ENCODE measurements at places on chromosomes 7 and 10. TPM values are rescaled to one million over a fixed set of nuclear protein-coding genes. Genes with fewer than 3 reads are reported as not detected.

AKR1D1 gene
- not detected for total RNA-seq

COL28A1 gene
- 0.91 TPM for total RNA-seq

TACC2 gene
- 91.1 TPM for total RNA-seq

VSTM4 gene
- 0.48 TPM for total RNA-seq

MSS51 gene
- total RNA-seq = 0.36 TPM

TYW1 gene
- total RNA-seq = 17.5 TPM

PTPRN2 gene
- total RNA-seq = 0.91 TPM

SLC26A4 gene
- 0.12 TPM for total RNA-seq

TRIM50 gene
- not detected for total RNA-seq

KIF11 gene
- total RNA-seq = 44.0 TPM

TAC1 gene
- not detected for total RNA-seq

CLDN12 gene
- 26.9 TPM for total RNA-seq

FOXK1 gene
- 16.8 TPM for total RNA-seq

CNPY1 gene
- not detected for total RNA-seq

CDNF gene
- 0.85 TPM for total RNA-seq

CYP26A1 gene
- total RNA-seq = 2.7 TPM

NUTM2E gene
- 0.39 TPM for total RNA-seq

KLF14 gene
- 0.05 TPM for total RNA-seq

KCP gene
- total RNA-seq = 0.17 TPM

BHLHA15 gene
- 0.66 TPM for total RNA-seq

AVPI1 gene
- 110 TPM for total RNA-seq

FZD8 gene
- 7.5 TPM for total RNA-seq

CALML3 gene
- total RNA-seq = not detected

ERLIN1 gene
- 59.8 TPM for total RNA-seq

CPN1 gene
- total RNA-seq = 0.16 TPM

FKBP9 gene
- 76.3 TPM for total RNA-seq

CELF2 gene
- 0.10 TPM for total RNA-seq

ZNF735 gene
- total RNA-seq = not detected

TMEM72 gene
- total RNA-seq = not detected

CDHR3 gene
- 5.2 TPM for total RNA-seq

CCDC136 gene
- 1.8 TPM for total RNA-seq

HOXA9 gene
- 0.44 TPM for total RNA-seq

MICALL2 gene
- total RNA-seq = 20.3 TPM

TUBB8 gene
- 0.11 TPM for total RNA-seq
